ENCODE measurements at places on chromosomes 7 and 10.

DNA sequence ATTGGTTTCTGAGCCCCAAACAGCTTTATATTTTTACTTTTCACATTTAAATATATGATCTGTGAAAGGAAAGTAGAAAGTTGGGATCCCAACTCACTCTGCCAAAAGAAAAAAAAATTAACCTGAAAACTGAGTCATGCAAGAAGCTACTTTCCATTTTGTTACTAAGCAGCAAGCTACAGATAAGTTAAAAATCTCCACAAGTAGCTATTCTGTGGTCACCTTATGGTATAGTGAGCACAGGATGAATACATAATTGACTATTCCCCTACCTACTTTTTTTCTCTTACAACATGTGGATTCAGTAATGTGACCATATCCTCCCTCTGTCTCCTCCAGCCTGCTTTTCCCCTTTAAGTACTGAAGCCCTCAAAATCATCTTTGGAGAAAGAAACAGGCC is 30.3 kb upstream of the CREB3L2 start:
- no peak for DNase-seq

DNA sequence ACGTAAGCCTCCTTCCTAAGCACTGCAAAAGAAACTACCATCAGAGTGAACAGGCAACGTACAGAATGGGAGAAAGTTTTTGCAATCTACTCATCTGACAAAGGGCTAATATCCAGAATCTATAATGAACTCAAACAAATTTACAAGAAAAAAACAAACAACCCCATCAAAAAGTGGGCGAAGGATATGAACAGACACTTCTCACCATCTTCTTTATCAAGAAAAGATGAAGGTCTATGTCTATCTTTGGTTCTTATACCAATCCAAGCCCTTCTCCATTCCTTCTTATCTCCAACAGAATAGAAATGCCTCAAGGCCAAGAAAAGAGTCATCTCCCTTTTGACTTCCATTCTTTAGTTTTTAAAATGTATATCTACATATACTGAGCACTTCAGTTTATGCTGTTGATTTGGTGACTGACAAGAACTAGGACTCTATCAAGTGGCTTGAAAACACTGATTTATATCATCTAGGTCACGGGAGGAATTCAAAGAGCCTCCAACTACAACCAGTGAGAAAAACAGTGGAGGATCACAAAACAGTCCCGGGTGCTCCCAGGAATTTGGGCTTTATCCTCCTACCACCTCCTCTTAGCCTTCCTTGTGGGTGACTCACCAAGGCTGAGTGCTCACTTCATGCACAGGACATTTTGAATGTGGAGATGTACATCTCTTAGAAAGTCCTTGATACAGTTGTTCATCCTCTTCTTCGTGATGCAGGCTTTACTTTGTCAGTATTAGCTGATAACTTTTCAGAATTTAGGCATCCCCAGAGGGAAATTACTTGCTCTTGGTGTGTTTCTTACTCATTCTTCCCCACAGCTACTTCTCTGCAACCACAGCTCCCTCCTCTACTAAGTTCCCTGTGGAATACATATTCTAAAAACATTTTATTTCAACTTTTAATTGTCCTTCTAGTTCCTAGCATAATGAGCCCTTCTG is 15.4 kb downstream of the TAS2R41 start:
- DNase-seq = no peak

DNA sequence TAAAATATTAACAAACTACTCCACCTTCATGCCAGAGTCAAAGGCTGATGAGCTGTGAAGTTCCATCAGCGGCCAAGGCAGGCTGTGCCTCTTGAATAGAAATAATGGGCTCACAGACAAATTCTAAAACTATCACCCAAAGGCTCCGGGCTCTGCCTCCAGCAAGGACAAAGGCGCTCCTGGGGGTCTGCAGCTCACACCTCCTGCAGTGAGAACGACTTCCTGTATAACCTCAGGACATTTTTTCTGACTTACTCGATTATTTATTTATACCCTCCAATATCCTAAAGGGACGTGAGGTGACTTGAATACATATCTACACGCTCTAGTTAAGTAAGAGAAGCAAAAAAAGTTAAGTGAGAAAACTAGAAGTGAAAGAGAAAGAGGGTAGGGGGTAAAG is 500.7 kb downstream of the CCSER2 start:
- DNase-seq = no peak

- DNase-seq = peak; percentile 9
These were observed 53.6 kb upstream of the TMEM72 start for GRCh38 chr10:44857363-44858016.

GRCh38 chr10:43390759-43391158 is 18.2 kb downstream of the HNRNPF start:
- DNase-seq = no peak

- DNase-seq = no peak
These were observed 39.0 kb downstream of the POR start for GRCh38 chr7:75953931-75954330.

DNA sequence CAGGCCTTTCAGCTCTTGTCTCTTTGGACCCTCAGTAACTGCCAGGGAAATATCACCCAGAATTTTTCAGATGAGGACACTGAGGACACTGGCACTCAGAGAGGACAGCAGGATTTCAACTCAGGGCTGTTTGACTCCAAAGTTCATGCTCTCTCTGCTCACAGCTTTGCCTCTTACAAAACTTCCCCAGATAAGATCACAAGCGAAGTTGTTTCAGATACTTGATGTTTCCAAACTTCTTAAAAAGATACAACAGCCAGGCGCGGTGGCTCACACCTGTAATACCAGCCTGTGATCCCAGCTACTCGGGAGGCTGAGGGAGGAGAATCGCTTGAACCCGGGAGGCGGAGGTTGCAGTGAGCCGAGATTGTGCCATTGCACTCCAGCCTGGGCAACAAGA is 32.4 kb upstream of the ZRANB1 start:
- no peak for DNase-seq

DNA sequence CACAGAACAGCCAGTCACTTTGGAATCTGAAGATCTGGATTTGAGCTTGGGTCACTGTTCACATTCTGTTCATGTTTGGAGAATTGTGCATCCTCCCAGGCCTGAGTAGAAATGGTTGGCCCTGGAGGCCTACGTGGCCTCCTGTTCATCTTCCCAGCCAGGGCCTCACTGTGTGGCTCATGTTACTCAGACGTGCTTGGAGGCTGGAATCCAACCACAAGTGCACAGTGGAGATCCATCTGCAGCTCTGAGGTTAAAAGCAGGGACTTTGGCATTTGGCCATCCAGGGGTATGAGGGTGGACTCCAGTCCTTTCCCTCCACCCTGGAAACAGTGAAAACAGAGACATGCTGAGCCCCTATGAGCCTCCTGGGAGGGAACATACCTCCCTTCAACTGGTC is 709.0 kb upstream of the IGFBP3 start:
- no peak for DNase-seq

DNA sequence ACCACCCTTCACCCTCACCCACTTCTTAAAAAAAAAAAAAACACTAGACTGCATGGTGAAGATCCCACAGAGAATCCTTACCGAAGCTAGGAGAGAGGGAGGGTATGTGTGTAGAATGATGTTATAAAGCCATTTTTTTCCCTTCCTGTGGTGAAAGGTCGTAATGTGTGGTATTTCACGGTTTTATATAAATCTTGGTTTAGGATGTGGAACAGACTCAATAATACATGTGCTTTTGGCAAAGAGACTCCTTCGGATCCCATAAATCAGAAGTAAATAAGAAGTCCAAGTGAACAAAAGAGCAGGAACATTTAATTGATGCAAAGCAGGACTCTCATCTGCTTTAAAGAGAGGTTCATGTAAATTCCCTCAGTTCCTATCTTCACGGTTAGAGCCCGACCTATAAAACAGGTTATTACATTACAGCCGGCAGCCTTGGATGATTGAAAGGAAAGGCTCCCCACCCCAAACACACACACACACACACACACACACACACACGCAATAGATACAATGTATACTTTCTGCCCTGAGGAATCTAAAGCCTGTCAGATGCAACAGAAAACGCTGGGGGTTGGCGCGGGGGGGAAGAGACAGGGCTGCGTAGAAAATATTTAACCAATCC is 8.8 kb downstream of the DLX5 start:
- DNase-seq = no peak

- no peak for DNase-seq
These were observed 20.1 kb downstream of the CCSER2 start for GRCh38 chr10:84348447-84348846.

DNA sequence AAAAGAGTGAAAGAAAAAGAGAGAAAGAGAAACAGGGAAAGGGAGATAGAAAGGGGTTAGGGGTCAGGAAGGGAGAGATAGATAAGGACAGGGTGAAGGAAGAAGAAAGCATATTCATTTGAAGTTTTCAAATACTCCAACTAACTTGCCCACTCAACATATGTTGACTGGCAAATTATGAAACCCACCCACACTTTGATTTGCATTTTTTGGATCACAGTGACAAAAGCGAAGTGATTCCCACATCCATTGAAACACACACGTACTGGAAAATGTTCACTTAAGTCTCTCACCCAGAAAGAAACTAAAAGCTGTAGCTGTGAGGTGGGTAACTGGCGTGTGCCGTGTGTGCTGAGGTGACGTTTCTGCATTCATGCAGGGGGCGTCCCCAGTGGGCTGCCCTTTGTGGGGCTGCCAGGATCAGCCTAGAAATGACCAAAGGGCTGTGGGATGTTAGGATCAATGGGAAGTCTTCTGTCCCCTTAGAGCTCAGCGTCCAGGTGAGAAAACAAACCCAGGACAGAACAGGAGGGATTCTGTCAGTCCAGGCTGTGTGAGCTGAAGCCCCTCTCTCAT is 134.9 kb upstream of the ADARB2 start:
- no peak for DNase-seq

DNA sequence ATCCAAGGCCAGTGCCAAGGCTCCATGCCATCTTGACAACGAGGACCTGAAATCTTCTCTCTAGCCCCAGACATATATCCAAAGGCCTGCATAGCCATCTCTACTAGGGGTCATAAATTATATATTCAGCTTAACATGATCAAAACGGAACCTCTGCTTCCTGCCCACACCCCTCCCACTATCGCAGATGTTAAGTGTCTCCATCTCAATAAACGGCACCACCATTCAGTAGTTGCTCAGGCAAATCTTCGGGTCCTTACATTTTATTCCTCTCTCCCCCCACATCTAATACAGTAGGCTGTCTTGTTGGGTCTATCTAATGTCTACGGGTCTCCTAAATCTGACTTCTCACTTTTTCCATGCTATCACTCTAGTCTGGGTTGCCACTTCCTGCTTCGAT is 201.1 kb upstream of the PLXNA4 start:
- DNase-seq = peak; percentile 48

GRCh38 chr10:21509341-21510240 is 15.9 kb downstream of the SKIDA1 start:
- no peak for DNase-seq

DNA sequence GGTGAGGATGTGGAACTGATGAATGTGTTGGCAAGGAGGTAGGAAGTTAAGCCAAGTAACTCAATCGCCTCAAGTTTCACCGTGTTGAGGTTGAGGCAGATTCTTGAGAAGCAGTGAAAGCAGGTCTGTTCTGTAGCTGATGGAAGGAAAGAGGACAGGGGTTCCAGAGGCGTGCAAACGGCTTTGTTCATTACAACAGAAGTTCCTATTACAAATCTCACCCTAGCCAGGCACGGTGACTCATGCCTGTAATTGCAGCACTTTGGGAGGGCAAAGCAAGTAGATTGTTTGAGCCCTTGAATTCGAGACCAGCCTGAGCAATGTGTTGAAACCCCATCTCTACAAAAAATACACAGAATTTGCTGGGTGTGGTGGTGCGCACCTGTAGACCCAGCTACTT is 36.9 kb upstream of the PTF1A start:
- no peak for DNase-seq

- no peak for DNase-seq
These were observed 129.6 kb downstream of the TNS3 start for GRCh38 chr7:47452295-47452694.

DNA sequence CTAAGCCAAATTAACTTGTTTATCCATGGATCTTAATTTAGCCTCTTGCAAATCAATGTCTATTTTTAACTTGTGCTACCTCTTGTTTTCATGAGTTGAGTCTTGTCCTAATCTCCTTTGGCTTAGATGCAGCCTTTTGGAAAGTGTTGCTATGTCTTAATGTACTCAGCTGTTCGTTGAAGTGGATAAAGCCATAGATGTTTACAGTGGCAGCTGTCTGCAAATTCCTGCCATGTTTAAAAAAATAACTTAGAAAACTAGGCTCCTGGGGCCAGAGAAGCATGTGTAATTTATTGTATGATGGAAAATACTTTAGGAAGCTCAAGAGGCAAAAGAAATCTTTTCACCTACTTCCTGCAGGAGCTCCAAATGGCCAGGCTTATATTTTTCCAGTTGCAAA is 253.1 kb upstream of the RHOBTB1 start:
- no peak for DNase-seq

GRCh38 chr10:26430641-26431163 is 7.4 kb upstream of the APBB1IP start:
- DNase-seq = peak; percentile 93

DNA sequence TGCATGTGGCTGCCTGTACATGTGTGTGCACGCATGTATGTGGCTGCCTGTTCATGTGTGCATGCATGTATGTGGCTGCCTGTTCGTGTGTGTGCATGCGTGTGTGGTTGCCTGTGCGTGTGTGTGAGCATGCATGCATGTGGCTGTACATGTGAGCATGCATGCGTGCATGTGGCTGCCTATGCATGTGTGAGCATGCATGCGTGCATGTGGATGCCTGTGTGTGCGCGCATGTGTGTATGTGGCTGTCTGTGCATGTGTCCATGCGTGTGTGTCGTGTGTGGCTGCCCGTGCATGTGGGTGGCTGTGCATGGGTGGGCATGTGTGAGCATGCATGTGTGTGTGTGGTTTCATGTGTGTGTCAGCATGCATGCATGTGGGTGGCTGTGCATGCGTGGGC is 218.3 kb downstream of the ELFN1 start:
- no peak for DNase-seq

- no peak for DNase-seq
These were observed 71.9 kb upstream of the DUSP5 start for GRCh38 chr10:110425684-110426293.

- no peak for DNase-seq
These were observed 134.5 kb downstream of the PKD1L1 start for GRCh38 chr7:47813620-47814260.

GRCh38 chr10:71845410-71846405 is 5.3 kb downstream of the PSAP start:
- no peak for DNase-seq

GRCh38 chr10:117217196-117217761 is 20.0 kb downstream of the KCNK18 start:
- DNase-seq = no peak

DNA sequence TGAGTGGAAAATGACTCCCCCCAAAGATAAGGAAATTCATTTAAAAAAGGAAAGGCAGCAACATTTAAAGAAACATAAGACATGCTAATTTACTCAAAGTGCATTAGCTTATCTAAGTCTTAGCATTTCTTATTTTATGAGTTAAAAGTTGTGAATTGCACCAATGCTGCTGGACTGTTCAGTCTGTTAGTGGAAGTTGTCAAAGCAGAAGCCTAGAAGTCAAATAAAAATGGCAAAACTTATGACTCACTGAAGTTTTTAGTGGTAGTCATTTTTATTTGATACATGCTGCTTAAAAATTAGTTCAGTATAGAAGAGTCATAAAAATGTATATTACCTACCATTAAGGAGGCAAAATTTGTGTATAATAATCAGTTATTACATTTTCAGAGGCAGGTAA is 90.8 kb upstream of the FGL2 start:
- no peak for DNase-seq
